Activated T-cell treated with anti-CD3 and anti-CD28 coated beads, Interleukin-2, amount 50 U/mL, for 24 hours (primary cell): ENCODE measurements at places on chromosomes 7 and 10.
A peak's percentile ranks its signal among the peaks of the same experiment; 100 is the strongest.

GRCh38 chr10:55233505-55233904, 432.5 kb upstream of the PCDH15 start:
- H3K4me1 ChIP-seq = no peaks in the 10 kb centered on the region
- no peak overlapping the region for H3K27ac ChIP-seq
- H3K36me3 ChIP-seq = no peaks in the 10 kb centered on the region
- DNase-seq = no peak
- H3K27me3 ChIP-seq = no peaks in the 10 kb centered on the region

- H3K4me3 ChIP-seq = no peak overlapping the region
- no peaks in the 10 kb centered on the region for H3K36me3 ChIP-seq
- H3K27me3 ChIP-seq = no peaks in the 10 kb centered on the region
- no peak overlapping the region for H3K27ac ChIP-seq
These were observed 358.1 kb downstream of the GATA3 start for GRCh38 chr10:8412541-8412940.

- H3K27ac ChIP-seq = no peak overlapping the region
- peaks cover 6% of the 10 kb centered on the region for H3K4me1 ChIP-seq
- H3K36me3 ChIP-seq = peaks cover 5% of the 10 kb centered on the region
- DNase-seq = no peak
- no peaks in the 10 kb centered on the region for H3K27me3 ChIP-seq
These were observed 21.8 kb downstream of the AKR1E2 start for GRCh38 chr10:4847561-4848355.

GRCh38 chr10:81071087-81071796, 533.5 kb downstream of the SH2D4B start:
- no peak overlapping the region for H3K27ac ChIP-seq
- no peak overlapping the region for H3K4me3 ChIP-seq
- no peaks in the 10 kb centered on the region for H3K27me3 ChIP-seq
- no peaks in the 10 kb centered on the region for H3K36me3 ChIP-seq
- DNase-seq = no peak

- H3K27me3 ChIP-seq = no peaks in the 10 kb centered on the region
- DNase-seq = no peak
- no peaks in the 10 kb centered on the region for H3K4me1 ChIP-seq
These were observed 157.9 kb downstream of the GFRA1 start for GRCh38 chr10:116115036-116115641.

DNA sequence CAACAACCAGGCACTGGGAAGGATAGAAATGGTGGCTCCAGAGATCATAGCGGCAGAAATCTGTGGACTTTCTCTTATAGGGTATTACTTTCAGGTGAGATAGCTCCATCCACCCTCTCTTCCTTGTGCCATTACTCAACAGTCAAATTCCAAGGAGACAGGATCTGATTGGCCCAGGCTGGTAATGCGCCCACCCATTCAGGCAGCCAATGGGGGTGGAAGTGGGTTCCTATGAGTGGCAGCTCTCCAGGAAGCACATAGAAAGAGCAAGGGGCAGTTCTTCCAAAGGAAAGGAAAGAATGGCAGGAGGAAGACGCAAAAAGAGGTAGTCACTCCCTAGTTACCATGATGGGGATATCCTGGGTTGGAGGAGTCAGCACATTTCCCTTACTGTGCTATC, 94.4 kb downstream of the STRA8 start:
- no peak for DNase-seq
- no peak overlapping the region for H3K4me3 ChIP-seq
- no peak overlapping the region for H3K27ac ChIP-seq
- H3K4me1 ChIP-seq = peaks cover 3% of the 10 kb centered on the region
- H3K27me3 ChIP-seq = no peaks in the 10 kb centered on the region
- peaks cover 4% of the 10 kb centered on the region for H3K36me3 ChIP-seq

DNA sequence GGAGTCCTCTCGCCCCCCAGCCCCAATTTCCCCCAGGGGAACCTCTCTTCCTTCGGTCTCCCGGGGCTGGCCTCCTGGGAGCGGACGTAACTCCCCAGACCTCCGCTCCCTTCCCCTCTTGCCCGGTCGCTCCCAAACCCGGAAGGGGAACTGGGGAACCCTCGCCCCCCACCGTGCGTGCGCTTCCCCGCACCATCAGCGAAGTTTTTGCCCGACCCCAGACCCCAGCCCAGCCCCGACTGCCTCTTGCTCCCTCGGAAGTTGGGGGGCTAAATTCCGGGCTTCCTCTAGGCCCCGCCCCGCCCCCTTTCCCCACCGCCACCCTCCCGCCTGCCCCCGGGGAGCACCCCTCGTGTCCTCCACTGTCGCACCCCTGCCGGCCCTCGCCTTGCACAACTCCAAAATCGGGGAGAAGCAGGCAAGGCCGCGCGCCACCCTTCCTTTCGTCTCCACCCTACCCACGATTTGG, 436 bp downstream of the GNB2 start:
- DNase-seq = no peak
- peak overlapping the region; percentile 96 for H3K4me3 ChIP-seq
- peaks cover 19% of the 10 kb centered on the region for H3K4me1 ChIP-seq
- peaks cover 34% of the 10 kb centered on the region for H3K36me3 ChIP-seq

DNA sequence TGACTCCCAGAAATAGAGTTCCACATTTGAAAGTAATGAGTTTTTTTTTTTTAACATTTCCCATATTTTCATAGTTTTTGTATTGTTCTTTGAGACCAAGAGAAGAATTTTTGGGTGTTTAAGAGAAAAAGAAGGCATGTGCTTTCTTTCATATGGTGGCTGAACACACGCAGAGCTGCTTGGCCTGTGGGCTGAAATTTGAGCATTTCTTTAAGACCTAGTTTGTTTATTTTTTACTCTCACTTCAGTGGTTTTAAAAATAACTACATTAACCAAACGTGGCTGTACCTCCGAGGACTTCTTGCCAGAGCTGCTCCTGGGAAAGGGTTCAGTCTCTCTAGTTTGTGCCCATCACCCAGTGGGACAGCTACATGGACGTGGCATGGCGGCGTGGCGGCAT, 58.3 kb downstream of the INPP5A start:
- H3K4me3 ChIP-seq = no peak overlapping the region
- H3K27ac ChIP-seq = no peak overlapping the region
- peaks cover 16% of the 10 kb centered on the region for H3K36me3 ChIP-seq
- DNase-seq = no peak
- no peaks in the 10 kb centered on the region for H3K27me3 ChIP-seq

DNA sequence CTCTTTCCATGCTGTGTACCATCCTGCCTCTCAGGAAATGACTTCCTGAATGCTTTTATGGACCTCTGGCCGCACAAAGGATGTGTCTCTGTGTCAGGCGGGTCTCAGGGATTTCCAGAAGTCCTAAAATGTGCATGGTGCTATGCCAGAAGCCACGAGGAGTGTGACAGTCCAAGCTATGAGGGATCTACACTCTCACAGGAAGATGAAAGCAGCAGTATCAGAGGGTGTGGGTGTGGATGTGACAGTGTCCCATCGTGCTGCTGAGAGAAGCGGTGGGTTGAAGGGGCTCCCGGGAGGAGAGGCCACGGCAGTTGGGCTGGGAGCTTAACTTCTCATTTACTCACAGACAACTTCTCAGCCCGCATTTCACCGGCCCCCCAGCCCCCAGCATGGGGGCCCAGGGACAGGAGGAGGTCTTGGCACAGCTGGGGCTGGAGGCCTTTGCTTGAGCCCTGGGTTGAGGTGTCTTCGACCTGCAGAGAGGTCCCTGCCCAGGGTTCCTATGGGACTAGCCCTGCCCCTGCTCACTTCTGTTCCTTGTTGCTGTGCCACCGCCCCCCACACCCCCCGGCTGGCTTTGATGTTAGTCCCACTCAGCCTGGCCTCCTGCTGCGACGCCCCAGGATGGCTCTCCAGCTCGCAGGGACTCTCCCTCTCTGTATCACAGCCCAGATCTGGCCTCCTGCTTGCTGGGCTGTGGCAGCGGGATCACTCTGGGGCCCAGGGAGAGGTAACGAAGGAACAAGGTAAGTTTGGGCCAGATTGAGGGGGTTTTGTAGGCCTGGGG, 30.8 kb upstream of the EMX2 start:
- H3K4me1 ChIP-seq = no peaks in the 10 kb centered on the region
- DNase-seq = no peak
- H3K4me3 ChIP-seq = no peak overlapping the region

DNA sequence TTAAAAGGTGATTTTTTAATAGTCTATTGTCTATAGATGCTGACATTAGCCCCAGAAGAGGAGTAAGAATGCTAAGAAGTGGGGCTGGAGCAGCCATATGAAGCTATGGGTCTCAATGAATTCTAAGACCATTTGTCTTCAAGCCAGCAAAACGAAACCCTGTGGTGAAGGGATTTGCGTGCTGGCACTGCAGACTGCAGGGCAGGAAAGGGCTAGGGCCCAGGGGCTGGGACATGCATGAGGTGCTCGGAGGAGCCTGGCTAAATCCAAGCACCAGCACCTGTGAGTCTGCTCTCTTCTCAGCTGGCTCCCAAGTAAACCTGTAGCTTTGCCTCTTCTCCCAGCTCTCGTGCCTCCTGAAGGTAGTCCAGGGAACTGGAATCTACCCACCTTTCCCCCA, 1.3 kb upstream of the NDST2 start:
- peak overlapping the region; percentile 80 for H3K27ac ChIP-seq
- no peaks in the 10 kb centered on the region for H3K27me3 ChIP-seq
- peaks cover 74% of the 10 kb centered on the region for H3K36me3 ChIP-seq
- DNase-seq = no peak
- H3K4me3 ChIP-seq = no peak overlapping the region

GRCh38 chr10:33010132-33011037, 52.4 kb upstream of the ITGB1 start:
- H3K36me3 ChIP-seq = no peaks in the 10 kb centered on the region
- peaks cover 6% of the 10 kb centered on the region for H3K27me3 ChIP-seq
- H3K4me3 ChIP-seq = no peak overlapping the region
- DNase-seq = no peak
- H3K4me1 ChIP-seq = peaks cover 36% of the 10 kb centered on the region

- peaks cover 26% of the 10 kb centered on the region for H3K4me1 ChIP-seq
- no peak for DNase-seq
- no peak overlapping the region for H3K27ac ChIP-seq
- H3K36me3 ChIP-seq = peaks cover 2% of the 10 kb centered on the region
- no peak overlapping the region for H3K4me3 ChIP-seq
These were observed 189.3 kb downstream of the ZMYND11 start for GRCh38 chr10:324593-324992.

GRCh38 chr7:71733107-71733870, 601.3 kb downstream of the GALNT17 start:
- no peak overlapping the region for H3K4me3 ChIP-seq
- H3K27me3 ChIP-seq = peaks cover 4% of the 10 kb centered on the region
- H3K27ac ChIP-seq = no peak overlapping the region
- peak; percentile 76 for DNase-seq

- H3K4me1 ChIP-seq = no peaks in the 10 kb centered on the region
- no peak overlapping the region for H3K4me3 ChIP-seq
- H3K36me3 ChIP-seq = no peaks in the 10 kb centered on the region
- no peak for DNase-seq
These were observed 625.1 kb downstream of the DNAJB6 start for GRCh38 chr7:157961731-157962457.

- peaks cover 11% of the 10 kb centered on the region for H3K4me1 ChIP-seq
- no peak for DNase-seq
- H3K27ac ChIP-seq = no peak within 1 kb of the TSS
These were observed at the start of gene ATOH7 for GRCh38 chr10:68231817-68232251. Gene ATOH7, minus strand, starts transcription at chr10:68232113. Its CDS starts 436 bp downstream, at chr10:68231677.

- no peak overlapping the region for H3K27ac ChIP-seq
- H3K27me3 ChIP-seq = no peaks in the 10 kb centered on the region
- DNase-seq = no peak
- H3K36me3 ChIP-seq = peaks cover 42% of the 10 kb centered on the region
- H3K4me1 ChIP-seq = peaks cover 22% of the 10 kb centered on the region
- H3K4me3 ChIP-seq = no peak overlapping the region
These were observed 8.6 kb downstream of the TRIM56 start for GRCh38 chr7:101093906-101094305.

DNA sequence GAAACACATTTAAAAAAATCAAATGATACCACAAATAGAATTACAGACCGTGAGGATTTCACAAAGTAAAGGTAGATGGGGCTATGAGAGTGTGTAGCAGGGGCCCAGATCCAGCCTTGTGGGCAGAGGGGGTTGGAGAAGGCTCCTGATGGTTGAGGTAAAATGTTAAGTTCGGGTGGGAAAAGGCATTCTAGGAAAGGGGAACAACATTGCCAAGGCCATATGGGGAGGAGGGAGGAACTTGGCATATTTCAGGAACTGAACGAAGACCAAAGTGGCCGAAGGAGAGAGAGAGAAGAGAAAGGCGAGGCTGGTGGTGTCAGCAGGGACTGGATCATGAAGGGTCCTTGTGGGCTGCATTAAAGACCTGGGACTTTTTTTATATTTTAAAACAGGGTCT, 98.9 kb downstream of the CARD11 start:
- DNase-seq = no peak
- H3K27ac ChIP-seq = peak overlapping the region; percentile 70
- peaks cover 90% of the 10 kb centered on the region for H3K36me3 ChIP-seq

- no peaks in the 10 kb centered on the region for H3K4me1 ChIP-seq
- H3K27me3 ChIP-seq = no peaks in the 10 kb centered on the region
- H3K36me3 ChIP-seq = no peaks in the 10 kb centered on the region
- no peak for DNase-seq
These were observed 556.4 kb downstream of the AUTS2 start for GRCh38 chr7:70154521-70155180.

- no peaks in the 10 kb centered on the region for H3K36me3 ChIP-seq
- no peak overlapping the region for H3K27ac ChIP-seq
- no peak for DNase-seq
- no peak overlapping the region for H3K4me3 ChIP-seq
- no peaks in the 10 kb centered on the region for H3K4me1 ChIP-seq
These were observed 134.1 kb downstream of the GFRA1 start for GRCh38 chr10:116138897-116139296.

DNA sequence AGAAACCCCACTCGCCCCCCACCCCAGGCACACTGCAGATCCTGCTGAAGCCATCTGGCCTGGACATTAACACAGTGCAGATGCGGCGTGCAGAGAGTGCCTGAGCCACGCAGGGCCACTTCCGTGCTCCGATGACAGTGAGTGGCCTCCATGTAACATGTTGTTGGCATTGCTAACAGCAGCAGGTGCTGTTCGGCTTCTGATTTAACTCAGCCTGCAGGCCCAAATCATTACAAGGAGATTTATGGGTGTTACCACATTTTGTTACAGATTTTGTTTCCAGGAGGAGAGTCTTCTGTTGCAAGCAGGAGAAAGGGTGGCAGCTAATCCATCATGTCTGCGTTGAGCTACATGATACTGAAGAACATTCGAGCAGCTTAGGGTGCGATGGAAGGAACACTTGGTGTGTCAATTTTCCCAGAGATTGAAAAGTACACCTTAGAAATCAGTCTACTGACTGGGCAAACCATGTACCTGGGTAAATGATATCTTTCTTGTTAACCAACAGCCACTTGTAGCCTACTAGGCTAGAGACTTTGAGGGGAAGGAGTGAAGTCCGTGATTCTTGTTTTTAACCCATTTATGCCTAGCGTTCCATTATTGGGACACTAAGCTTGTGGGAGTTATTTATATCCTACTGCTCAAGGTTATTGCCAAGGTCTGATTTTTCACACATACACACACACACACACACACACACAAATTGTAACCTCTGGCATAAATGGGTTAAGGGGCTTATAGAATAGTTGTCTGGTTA, 90.0 kb downstream of the JCAD start:
- H3K36me3 ChIP-seq = no peaks in the 10 kb centered on the region
- H3K27me3 ChIP-seq = peaks cover 5% of the 10 kb centered on the region
- H3K4me1 ChIP-seq = no peaks in the 10 kb centered on the region
- H3K27ac ChIP-seq = no peak overlapping the region
- no peak overlapping the region for H3K4me3 ChIP-seq
